ENCODE measurements at places on chromosomes 4 and X.

DNA sequence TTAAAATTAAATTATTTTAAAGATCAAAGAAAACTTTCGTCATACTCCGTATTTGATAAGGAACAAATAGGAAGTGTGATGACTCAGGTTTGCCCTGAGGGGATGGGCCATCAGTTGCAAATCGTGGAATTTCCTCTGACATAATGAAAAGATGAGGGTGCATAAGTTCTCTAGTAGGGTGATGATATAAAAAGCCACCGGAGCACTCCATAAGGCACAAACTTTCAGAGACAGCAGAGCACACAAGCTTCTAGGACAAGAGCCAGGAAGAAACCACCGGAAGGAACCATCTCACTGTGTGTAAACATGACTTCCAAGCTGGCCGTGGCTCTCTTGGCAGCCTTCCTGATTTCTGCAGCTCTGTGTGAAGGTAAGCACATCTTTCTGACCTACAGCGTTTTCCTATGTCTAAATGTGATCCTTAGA is at the start of gene CXCL8:
Gene CXCL8 (plus strand): TSS at position 217 of the 426 bp plus-strand sequence. CDS start 90 bp downstream, at position 307.
- DNase-seq, result no peak

DNA sequence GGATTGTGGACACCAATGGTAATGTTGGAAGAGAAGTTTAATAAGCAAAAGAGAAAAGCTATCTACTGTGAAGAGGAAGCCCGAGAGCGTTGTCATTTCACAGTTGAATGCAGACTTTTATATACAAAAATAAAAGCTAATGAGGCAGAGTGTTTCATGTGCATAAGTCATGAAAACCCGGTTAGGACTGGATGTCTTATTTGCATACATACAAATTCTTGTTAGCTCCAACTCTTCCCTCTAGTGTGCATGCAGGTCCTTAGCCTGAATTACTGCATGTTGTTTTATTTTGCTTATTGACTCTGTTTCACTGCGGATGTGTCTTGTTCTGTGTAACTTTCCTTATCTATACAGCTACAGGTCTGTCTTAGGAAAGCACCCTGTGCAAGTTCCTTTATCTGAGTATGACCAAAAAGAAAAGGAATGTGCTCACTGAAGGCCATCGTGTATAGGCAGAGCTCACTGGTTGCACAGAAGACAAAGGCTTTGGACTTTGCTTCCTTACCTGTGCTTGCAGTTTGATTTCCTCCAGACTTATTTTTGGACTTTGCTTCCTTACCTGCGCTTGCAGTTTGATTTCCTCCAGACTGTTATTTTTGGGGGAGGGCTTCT is 25.1 kb upstream of the UGT2B11 start:
- no peak for DNase-seq

- DNase-seq, result no peak
Measured at GRCh38 chr4:4819213-4819606, 40.3 kb upstream of the MSX1 start.

DNA sequence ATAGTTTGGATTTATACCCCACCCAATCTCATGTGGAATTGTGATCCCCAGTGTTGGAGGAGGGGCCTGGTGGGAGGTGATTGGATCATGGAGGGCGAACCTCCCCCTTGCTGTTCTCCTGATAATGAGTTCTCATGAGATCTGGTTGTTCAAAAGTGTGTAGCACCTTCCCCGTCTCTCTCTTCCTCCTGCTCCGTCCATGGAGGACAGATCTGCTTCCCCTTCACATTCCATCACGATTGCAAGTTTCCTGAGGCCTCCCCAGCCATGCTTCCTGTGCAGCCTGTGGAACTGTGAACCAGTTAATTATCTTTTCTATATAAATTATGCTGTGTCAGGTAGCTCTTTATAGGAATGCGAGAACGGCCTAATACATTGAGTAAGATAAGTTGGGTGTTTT is 518.8 kb upstream of the LCORL start:
- no peak for DNase-seq

- no peak for DNase-seq
Measured at GRCh38 chr4:10736895-10737294, 52.3 kb upstream of the CLNK start.

GRCh38 chr4:15805583-15806517 is 27.7 kb downstream of the CD38 start:
- peak; percentile 53 for DNase-seq

DNA sequence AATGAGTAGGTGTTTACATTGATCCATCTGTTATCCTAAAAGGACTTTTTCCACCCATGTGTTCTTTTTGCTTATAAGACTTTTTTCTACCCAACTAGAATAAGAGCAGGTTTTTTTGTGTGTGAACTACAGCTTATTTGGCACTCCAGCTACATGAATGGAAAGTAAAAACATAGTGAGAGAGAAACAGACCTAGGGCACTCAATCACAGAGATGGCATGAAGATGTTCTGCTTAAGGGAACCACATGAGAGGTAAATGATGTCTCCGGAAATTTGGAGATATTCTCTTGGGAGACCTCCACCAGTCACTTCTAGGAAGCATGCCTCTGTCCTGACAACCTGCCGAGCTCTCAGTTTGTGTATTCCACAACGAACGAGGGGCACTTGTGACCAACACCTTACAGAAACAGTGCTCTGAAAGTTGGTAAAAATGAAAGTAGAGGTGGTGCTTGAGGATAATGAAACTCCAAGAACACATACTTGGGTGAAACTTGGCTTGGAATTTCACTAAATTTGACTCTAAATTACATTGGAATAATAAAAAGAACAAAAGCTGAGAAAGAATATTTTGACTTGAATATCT is 788.4 kb upstream of the GALNTL6 start:
- no peak for DNase-seq

DNA sequence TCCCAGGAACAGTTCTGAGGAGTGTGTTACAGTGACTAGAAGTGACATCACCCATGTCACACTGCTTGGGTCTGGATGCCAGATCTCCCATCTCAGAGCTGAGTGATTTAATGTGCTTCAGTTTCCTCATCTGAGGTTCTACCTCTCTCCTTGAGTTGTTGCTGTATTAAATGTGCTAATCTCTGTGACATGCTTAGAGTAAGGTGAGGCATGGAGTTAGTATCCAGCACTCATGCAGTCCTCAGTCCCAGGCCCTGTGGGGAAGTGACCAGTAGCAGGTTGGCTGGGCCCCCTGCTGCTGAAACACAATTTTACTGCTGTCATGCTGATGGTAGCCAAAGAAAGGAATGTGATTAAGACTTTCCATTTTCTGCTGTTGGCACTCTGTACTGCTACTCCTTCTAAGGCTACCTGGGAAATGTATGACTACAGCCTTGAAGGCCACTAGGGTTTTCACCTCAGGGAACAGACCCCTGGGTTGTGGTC is 639.6 kb downstream of the MID1IP1 start:
- DNase-seq, result no peak

DNA sequence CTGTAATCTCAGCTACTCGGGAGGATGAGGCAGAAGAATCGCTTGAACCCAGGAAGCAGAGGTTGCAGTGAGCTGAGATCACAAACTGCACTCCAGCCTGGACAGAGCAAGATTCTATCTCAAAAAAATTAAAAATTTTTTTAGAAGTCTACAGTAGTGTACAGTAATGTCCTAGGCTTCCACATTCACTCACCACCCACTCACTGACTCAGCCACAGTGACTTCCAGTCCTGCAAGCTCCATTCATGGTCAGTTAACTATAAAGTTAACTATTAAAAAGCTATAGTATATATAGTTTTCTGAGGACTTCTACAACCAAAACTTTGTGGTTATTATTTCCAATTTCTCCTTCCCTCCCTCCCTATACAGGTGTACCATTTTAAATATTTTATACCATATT is 34.7 kb upstream of the NEUROG2 start:
- DNase-seq, result no peak

GRCh38 chr4:81757691-81758090 is 286.0 kb upstream of the RASGEF1B start:
- DNase-seq, result no peak

GRCh38 chr4:14091966-14092365 is 464.4 kb upstream of the BOD1L1 start:
- DNase-seq, result no peak

GRCh38 chrX:155632431-155633100 is 19.8 kb upstream of the TMLHE start:
- no peak for DNase-seq

DNA sequence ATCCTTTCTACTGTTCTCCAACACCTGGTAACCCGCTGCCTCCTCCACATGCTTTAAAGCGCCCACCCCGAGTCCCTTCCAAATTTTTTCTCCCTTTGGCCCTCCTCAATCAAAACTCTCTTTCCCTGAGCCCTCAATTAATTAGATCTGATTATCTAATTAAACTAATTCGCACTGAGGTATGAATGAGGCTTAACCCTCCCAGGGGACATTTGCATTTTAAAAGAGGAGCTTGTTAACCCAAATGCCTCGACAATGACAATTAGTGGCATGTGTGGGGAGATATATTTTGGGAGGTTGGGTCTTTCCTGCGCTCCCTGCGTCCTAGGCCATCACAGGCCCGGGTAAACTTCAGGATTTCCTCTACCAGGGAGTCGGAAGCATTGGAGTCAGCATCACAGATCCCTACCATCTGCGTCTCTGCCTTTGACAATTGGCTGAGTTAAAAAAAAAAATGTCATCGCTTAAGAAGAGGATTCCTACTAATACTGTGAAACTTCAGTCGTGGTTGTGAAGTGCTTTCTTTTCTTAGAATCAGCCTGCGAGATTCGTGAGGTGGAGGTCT is 50.6 kb downstream of the TENM3 start:
- no peak for DNase-seq

GRCh38 chrX:17266136-17266535 is 108.9 kb upstream of the NHS start:
- DNase-seq, result no peak

GRCh38 chr4:184669251-184669650 is 19.7 kb downstream of the PRIMPOL start:
- DNase-seq, result no peak

DNA sequence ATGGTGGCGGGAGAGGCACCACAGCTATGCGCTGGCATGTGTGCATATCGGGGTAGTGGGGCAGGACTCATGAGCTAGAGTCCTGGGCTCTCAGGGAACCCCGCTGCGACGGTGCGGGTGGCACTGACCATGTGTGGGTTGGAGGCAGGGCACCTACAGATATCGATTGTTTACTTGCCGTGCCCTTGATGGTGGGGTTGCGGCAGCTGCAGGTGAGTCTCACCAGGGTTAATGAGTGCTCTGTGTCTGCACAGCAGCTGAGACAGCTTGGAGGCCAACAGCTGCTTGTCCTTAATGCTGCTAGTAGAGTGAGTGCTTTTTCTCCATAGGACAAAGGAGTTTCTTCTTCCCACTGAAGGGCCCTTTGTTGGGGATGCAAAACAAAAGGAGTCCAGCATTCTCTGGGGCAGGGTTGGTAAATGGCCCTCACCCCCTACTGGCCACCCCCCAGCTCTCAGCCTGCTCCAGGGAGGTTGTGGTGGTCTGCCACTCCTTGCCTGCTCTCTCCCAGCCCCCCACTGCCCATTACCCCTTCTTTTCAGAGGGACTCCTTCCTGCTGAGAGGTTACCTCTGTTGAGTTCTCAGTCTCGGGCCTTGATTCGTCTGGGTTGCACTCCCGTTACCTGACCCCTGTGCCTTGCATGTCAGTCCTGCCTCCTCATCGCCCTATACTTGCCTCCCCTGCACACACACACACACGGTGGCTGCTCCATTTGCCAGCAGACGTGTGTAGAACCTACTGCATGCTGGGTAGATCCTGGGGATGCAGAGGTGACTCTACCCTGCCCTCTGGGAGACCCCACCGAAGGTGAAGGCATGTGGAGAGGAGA is 52.8 kb downstream of the TBC1D14 start:
- DNase-seq, result no peak

DNA sequence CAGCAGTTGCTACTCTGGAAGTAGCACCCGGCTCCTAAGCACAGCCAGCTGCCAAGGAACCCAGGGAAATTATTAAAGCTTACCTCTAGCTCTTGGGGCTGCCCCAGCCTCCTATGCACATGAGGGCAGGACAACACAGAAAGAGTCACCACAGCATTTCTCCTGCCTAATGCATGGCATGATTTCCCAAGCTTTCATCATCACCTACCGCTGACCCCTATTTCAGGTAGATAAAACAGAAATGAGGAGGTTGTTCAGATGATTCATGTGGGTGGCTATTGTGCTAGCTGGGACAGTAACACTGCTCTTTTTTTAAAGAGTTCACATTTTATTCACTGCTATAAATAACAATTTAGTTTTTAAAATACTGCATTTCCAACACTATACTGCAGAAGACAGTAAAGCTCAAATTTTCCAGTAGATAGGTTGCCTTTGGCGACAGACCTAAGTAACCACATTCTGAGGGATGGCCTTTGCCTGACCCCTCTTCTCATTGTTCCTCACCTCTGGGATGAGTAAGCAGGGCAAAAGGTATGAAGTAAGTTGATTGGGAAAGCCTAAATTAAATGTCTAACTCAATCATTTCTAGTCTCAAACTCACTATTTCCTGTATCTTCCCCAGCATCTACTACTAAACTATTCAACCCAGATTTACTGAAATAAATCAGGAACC is 16.7 kb downstream of the CASK start:
- DNase-seq, result no peak

DNA sequence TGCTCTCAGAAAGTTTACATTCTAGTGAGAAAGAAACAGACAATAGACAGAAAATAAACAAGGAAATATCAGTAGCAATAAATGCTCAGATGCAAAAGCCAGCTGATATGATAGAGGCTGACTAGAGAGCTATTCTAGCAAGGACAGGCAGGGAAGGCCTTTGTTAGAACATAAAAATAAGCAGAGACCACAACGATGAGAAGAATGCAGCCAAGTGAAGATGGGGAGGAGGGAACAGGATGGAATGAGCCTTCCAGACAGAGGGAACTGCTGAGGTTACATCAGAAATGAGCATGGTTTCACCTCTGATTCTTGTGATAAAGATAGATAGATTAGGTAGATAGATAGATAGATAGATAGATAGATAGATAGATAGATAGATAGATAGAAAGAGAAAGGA is 7.6 kb upstream of the SOWAHB start:
- no peak for DNase-seq

GRCh38 chrX:9611436-9612145 is 146.7 kb downstream of the TBL1X start:
- DNase-seq, result no peak

- DNase-seq, result no peak
Measured at GRCh38 chrX:45756557-45756956, 555.9 kb upstream of the DIPK2B start.

GRCh38 chr4:37641886-37642849 is 44.0 kb downstream of the RELL1 start:
- DNase-seq, result no peak

GRCh38 chr4:8893624-8894423 is 22.2 kb upstream of the HMX1 start:
- no peak for DNase-seq

DNA sequence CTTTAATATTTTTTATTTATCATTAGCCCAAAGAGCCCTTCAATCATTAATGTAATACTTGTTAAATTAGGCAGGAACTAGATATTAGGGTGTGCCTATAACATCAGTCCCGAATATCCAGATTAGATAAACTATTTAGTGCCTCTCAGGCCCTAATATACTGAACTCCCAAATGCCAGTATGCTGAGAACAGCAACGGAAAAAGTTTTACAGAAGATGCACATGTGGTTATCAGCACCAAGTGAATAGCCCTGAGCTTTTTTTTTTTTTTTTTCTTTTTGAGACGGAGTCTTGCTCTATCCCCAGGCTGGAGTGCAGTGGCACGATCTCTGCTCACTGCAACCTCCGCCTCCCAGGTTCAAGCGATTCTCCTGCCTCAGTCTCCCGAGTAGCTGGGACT is 13.0 kb upstream of the ELF2 start:
- no peak for DNase-seq
